ENCODE measurements at places on chromosomes 5 and 9.

- DNase-seq = no peak
Measured at GRCh38 chr9:74666625-74667316, 169.6 kb downstream of the RORB start.

DNA sequence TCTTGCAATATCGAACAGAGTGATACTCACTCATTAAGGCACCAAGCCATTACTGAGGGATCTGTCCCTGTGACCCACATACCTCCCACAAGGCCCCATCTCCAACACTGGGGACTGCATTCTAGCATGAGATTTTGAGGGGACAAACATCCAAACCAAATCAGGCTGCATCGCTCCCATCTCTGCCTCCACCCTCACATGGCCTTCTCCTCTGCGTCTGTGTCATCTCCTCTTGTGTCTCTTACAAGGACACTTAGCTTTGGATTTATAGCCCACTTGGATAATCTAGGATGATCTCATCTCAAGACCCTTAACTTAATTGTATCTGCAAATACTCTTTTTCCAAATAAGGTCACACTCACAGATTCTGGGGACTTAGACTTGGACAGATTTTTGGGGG is 284.4 kb upstream of the DAP start:
- no peak for DNase-seq

GRCh38 chr5:125578551-125578950 is 832.1 kb upstream of the ZNF608 start:
- DNase-seq = no peak

GRCh38 chr9:134766587-134766986 is 114.0 kb upstream of the FCN2 start:
- no peak for DNase-seq

- DNase-seq = no peak
Measured at GRCh38 chr5:134440201-134440755, 28.6 kb upstream of the CDKN2AIPNL start.

- no peak for DNase-seq
Measured at GRCh38 chr5:179265514-179266290, 79.6 kb downstream of the ADAMTS2 start.

- DNase-seq = no peak
Measured at GRCh38 chr5:166349046-166349445, 1942.4 kb upstream of the WWC1 start.

GRCh38 chr5:76954383-76954763 is 1.5 kb downstream of the CRHBP start:
- no peak for DNase-seq

- DNase-seq = no peak
Measured at GRCh38 chr9:15294604-15295003, 12.4 kb downstream of the TTC39B start.

- no peak for DNase-seq
Measured at GRCh38 chr9:103335461-103335860, 340.3 kb downstream of the CYLC2 start.

GRCh38 chr5:458547-459353 is 15.8 kb downstream of the EXOC3 start:
- no peak for DNase-seq

DNA sequence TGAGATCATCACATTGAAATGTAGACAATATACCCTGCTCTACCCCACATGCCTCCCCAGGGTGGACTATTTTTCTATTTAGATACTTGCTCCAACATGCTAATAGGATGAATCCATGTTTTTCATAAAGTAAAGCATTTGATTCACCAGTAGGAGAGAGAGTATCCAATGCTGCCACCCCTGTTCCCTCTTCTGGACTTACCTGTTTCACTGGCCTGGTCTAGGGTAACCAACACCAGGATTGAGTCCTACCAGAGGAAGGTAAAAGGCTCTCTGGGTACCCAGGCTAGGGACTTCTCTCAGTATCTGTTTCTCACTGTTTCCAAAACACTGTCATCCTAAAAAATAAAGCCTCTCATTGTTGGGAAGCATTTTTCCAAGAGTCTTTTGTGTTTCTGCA is 30.2 kb upstream of the GABRP start:
- DNase-seq = no peak

DNA sequence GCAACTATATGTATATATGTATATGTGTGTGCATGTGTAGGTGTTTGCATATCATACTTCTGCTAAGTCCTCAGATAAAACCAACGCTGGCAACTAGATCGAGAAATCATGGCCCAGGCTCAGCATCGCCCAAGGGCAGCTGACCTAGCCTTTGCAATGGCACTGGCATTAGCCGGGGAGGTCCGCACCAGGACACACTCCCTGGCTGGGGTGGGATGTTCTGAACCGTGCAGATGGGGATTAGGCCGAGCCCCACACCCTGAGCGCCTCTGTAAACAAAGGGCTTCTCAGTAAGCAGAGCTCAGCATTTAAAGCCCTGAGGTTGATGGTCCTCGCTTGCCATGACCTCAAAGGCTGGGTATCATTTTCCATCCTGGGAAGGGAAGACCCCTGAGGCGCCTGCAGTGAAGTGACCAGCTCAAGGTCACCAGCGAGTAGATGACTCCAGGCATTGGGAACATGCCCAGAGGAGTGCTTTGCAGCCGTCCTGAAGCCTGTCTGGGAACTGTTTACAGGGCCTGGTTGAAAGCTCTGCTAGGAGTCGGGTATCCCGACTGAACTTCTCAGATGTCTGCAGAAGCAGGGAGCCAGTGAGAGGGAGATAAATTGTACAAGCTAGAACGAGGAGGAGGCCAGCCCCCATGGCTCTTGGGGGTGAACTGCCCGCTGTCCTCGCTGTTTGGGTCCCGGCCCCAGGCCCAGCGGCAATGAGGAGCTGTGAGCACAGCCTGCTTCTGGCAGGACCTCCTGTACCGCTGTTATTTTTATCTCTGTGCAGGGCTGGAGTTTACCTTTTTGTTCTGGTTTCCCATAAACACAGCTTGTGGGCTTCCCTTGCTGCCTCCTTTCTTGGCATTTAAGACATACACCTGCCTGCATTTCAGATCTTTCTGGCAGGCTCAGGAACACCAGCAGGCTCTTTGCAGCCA is 18.4 kb downstream of the GADD45G start:
- no peak for DNase-seq

- no peak for DNase-seq
Measured at GRCh38 chr9:101999441-101999840, 261.0 kb upstream of the GRIN3A start.

DNA sequence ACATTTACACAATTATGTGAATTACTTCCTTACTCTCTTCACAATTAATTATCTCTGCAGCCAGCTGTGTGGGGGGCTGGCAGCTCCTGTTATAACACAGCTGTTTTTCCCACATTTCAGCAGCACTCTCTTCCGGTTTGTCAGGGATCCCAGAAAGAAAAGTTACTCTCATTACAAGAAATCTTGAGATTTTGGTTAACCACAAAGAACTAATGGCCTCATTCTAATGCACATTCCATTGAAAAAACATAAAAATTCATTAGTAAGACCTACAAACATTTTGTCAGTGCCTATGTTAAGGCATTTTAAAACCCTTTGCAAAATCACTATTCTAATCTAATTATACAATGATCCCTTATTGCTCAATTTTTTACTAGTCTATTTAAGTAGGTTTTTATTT is 64.1 kb downstream of the PDE4D start:
- DNase-seq = no peak

DNA sequence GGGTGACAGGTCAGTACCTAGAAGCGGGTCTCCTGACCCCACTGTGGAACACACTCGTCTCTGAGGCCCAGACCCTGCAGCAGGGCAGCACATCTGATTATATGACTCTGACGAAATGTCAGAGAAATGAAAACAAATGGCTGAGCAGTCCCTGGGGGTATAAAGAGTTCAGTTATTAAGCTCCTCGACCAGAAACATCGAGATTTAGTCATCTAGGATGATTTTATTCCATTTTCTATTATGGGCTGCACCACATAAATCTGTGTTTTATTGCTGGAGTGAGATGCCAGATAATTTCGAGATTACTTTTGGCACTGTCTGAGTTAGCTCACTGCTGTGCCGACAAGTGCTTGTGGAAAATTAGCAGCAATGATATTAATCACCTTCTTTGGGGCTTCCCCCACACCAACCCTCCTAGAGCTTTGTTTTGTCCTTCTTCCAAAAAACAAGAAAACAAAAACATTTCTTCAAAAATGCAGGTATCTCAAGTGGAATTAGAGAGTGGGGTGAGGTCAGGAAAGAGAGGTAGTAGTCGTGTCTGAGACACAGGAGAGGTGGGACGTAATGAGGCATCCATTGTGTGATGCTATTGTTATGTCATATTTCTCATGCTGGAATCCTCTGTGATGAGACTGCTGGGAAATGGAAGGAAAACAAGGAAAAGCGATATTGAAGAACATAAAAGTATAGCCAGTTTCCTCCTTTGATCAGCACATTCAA is 495.5 kb downstream of the DMAC1 start:
- DNase-seq = no peak

DNA sequence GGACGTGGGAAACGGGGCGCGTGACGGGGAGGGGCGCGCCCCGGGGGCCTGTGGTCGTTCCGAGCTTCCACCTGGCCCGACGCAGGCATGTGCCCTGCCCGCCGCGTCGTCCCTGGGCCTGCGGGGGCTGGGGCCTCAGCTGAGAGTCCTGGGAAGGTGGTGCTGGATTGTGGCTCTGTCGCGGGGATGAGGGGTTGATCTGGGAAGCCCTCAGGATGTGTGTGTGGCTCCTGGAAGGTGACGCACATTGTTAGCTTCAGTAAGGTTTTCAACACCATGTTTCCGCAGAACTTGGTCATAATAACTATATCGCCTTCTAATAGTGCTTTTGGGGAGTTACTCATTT is 589.1 kb downstream of the MTRR start:
- DNase-seq = no peak

GRCh38 chr5:59685793-59686192 is 207.7 kb downstream of the PDE4D start:
- no peak for DNase-seq

GRCh38 chr9:76336027-76336426 is 58.2 kb downstream of the RFK start:
- DNase-seq = no peak

DNA sequence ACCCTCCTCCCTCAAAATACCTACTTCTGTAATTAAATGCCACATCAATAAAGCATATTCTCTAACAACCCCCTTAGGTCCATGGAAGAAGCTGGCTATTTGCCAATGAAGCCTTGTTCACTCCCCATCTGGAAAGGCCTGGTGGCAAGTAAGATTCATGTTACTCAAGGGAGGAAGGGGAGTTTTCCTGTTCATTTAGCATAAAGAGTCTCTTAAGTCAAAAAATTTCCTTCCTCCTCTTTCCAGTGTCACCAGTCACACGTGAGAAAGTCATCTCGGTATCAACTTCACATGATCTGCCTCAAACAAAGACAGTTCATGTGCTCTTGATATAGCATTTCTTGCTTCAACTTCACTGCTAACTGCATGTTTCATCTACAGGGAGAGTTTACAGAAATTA is 32.7 kb upstream of the RIC1 start:
- no peak for DNase-seq

- DNase-seq = no peak
Measured at GRCh38 chr5:135008981-135009735, 24.9 kb downstream of the PITX1 start.

- DNase-seq = no peak
Measured at GRCh38 chr5:139651043-139651834, 3.1 kb downstream of the CXXC5 start.

DNA sequence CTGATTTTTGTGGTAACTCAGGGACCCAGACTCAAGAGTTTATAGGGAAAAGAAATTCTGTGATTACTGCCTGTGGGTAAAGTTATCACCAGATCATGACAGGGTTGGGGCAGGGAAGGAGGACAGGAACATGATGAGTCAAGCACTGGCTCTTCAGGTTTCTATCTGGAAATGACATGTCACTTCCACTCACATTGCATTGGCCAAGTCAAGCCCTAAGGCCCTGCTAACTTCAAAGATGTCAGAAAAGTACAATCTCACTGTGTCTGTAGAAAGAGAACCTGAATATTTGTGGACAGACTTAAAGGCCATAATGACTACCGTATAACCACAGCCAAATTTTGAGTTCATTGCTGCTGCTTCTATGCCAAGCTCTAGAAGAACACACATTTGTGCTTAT is 187.7 kb downstream of the TLE4 start:
- no peak for DNase-seq

- DNase-seq = no peak
Measured at GRCh38 chr9:134602547-134603362, 38.8 kb upstream of the COL5A1 start.

GRCh38 chr9:131981116-131981776 is 98.4 kb downstream of the MED27 start:
- DNase-seq = no peak

- DNase-seq = no peak
Measured at GRCh38 chr9:95910023-95910707, 34.7 kb downstream of the ERCC6L2 start.

- no peak for DNase-seq
Measured at GRCh38 chr5:45385321-45386058, 310.7 kb downstream of the HCN1 start.
